Brain pericyte (primary cell): ENCODE measurements at places on chromosomes 6 and 20.

- no peak for DNase-seq
Observed at GRCh38 chr6:34912715-34913464, 23.8 kb downstream of the ANKS1A start.

DNA sequence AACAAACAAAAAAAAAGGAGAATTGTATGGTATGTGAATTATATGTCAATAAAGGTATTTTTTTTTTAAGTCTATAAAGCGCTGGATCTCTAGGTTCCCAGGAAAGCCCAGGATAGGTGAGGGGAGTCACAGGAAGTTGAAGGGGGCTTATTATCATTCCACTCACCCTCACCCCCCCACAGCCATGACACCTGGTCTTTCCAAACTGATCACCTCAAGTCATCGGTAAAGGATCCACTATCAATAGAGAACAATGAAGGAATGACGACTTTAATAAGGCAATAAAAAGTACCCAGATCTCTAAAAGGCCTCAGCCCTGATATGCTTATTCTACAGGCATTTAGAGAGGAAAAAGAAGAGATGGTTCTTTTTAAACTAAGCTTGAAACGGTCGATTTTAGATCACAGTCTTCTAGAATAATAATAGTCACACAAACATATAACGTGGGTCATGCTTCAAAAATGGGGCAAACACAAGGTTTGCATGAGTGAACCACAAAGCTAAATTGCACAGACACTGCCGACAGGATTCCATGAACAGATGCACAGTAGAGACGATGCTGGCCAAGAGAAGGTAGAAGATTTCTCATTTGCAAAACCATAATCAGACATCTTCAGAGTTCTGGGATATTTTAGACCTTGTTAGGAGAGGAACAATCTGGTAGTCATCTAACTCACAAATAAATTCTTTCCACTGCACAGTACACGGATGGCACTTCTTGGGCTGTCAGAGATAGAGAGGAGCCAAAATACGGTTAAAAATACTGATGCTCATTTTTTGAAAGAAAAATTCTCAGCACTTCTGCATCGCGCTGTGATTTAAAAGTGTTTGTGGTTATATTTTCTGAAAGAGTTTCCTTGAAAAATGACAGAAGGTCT lies 21.0 kb downstream of the ZMYND8 start:
- DNase-seq = no peak

- DNase-seq = no peak
Observed at GRCh38 chr6:137149035-137149393, 24.4 kb downstream of the IL22RA2 start.

DNA sequence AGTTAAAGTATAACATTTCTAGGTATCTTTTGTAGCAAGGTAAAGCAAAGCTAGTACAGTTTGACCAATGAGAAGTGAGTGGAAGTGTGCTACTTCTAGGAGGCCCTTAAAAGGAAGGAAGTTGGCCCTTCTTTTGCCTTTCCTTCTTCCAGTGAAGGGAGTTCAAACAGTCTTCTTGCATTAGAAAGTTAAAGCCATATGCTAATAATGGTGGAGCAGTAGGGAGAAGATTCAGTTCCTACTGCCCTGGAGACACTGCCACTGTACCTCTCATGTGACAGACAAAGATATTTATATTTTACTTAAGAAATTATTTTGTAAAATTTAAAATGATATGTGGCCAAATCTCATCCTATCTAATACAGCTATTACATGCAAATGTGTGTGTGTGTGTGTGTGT lies 26.0 kb upstream of the RCAN2 start:
- no peak for DNase-seq

DNA sequence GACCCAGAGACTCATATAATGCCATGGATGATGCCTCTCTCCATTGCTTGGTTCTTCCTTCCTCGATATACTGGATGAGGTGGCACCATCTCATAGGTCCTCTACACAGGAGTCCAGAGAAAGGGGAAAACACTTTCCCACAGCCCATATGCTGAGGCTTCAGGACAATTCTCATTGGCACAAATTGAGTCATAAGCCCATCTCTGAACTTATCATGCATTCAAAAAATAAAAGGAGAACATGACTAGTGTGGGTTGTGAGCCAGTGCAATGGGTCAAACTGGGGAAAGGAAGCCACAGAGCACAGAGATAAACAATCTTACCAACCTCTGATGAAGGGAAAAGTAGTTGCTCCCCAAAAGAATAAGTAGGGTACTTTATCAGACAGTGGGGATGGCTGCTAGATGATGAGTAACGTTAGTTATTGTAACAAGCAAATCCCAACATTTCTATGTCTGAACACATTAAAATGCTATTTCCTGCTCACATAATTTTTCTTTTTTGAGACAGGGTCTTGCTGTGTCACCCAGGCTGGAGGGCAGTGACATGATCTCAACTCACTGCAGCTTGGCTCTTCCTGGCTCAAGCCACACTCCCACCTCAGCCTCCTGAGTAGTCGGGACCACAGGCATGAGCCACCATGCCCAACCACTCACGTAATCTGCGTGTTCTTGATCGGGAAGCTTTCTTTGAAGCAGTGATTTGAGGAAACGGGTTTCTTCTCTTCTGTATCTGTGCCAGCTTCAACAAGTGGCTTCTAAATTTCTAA lies 27.0 kb downstream of the SOD2 start:
- DNase-seq = no peak
